ENCODE measurements at places on chromosomes 3 and 15. TPM values are rescaled to one million over a fixed set of nuclear protein-coding genes. Genes with fewer than 3 reads are reported as not detected.

DNA sequence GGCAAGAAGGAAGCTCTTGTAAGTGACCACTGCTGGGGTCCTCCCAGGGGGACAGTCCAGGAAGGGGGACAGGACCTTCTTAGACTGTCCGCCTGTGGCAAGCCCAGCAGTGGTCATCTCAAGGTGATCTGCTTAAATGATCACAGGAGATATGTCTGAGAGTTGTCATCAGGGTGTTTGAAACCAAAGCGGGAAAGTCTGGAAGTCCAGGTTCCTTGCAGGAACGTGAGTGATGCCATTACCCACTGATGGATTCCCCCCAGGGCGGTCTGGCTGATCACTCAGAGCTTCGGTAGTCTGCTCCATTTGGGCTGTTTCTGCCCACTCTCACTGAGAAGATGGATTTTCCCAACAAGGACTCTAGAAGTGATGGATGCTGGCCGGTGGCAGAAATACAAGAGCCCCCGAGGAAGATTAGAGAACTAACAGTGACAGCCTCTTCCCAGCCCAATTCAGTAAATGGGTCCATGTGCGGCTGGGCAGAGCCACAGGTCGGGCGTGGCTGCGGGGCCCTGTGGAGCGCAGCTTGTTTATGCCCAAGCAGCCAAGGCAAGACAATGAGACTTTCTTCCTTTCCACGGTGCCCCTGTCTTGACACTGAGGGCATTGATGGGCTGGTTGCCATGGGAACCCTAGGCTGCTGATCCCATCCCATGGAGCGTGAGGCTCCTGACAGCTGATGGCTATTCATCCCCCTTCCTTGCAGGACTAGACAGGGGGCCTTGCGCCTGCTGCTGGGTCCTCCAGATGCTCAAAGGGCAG is 9.5 kb downstream of the PCSK6 start:
- no peak overlapping the region for H3K27ac ChIP-seq
- DNase-seq: no peak
- H3K27me3 ChIP-seq: no peaks in the 10 kb centered on the region
- H3K36me3 ChIP-seq: no peaks in the 10 kb centered on the region

GRCh38 chr3:177337541-177338331 is 140.5 kb upstream of the TBL1XR1 start:
- peaks cover 5% of the 10 kb centered on the region for H3K4me1 ChIP-seq
- no peaks in the 10 kb centered on the region for H3K27me3 ChIP-seq
- peak; percentile 76 for DNase-seq
- H3K4me3 ChIP-seq: no peak overlapping the region
- H3K36me3 ChIP-seq: no peaks in the 10 kb centered on the region
- no peak overlapping the region for H3K27ac ChIP-seq

GRCh38 chr3:113498221-113499005 is 16.5 kb downstream of the SPICE1 start:
- H3K4me3 ChIP-seq: no peak overlapping the region
- H3K27ac ChIP-seq: no peak overlapping the region
- no peaks in the 10 kb centered on the region for H3K36me3 ChIP-seq
- no peaks in the 10 kb centered on the region for H3K27me3 ChIP-seq

GUCA1C gene
- total RNA-seq: not detected

OR5K2 gene
- not detected for total RNA-seq

FBXO40 gene
- not detected for total RNA-seq

AMIGO3 gene
- total RNA-seq: 1.8 TPM

Data from naive thymus-derived CD4-positive, alpha-beta T cell (primary cell).